Astrocyte (in vitro differentiated cells and primary cell): ENCODE measurements at places on chromosomes 11 and 22. TPM values are rescaled to one million over a fixed set of nuclear protein-coding genes. Genes with fewer than 3 reads are reported as not detected.

MS4A6E gene
- not detected in 2 replicates for total RNA-seq

BRMS1 gene
- 43.5 and 47.8 TPM in 2 replicates for total RNA-seq

DCDC1 gene
- total RNA-seq: 1.0 and 1.4 TPM in 2 replicates

NLRP10 gene
- total RNA-seq: 2.5 and 3.1 TPM in 2 replicates

CDC42BPG gene
- 2.0 and 4.6 TPM in 2 replicates for total RNA-seq

OR6T1 gene
- total RNA-seq: not detected in 2 replicates

DNA sequence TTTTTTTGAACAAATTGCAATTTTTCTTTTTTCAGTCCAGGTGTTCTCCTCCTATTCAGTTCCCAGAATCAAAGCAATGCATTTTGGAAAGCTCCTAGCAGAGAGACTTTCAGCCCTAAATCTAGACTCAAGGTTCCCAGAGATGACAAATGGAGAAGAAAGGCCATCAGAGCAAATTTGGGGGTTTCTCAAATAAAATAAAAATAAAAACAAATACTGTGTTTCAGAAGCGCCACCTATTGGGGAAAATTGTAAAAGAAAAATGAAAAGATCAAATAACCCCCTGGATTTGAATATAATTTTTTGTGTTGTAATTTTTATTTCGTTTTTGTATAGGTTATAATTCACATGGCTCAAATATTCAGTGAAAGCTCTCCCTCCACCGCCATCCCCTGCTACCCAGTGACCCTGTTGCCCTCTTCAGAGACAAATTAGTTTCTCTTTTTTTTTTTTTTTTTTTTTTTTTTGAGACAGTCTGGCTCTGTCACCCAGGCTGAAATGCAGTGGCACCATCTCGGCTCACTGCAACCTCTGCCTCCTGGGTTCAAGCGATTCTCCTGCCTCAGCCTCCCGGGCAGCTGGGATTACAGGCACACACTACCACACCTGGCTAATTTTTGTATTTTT is 6.2 kb upstream of the UBE4A start:
- H3K4me1 ChIP-seq: no peaks in the 10 kb centered on the region
- peaks cover 13% of the 10 kb centered on the region for H3K27me3 ChIP-seq
- no peak for DNase-seq
- H3K27ac ChIP-seq: no peak overlapping the region
- no peaks in the 10 kb centered on the region for H3K36me3 ChIP-seq

- H3K36me3 ChIP-seq: peaks cover 8% of the 10 kb centered on the region
- H3K27ac ChIP-seq: no peak overlapping the region
- H3K4me3 ChIP-seq: no peak overlapping the region
- H3K4me1 ChIP-seq: no peaks in the 10 kb centered on the region
- DNase-seq: no peak
Measured at GRCh38 chr22:17106785-17107546, 14.2 kb downstream of the TMEM121B start.

DNA sequence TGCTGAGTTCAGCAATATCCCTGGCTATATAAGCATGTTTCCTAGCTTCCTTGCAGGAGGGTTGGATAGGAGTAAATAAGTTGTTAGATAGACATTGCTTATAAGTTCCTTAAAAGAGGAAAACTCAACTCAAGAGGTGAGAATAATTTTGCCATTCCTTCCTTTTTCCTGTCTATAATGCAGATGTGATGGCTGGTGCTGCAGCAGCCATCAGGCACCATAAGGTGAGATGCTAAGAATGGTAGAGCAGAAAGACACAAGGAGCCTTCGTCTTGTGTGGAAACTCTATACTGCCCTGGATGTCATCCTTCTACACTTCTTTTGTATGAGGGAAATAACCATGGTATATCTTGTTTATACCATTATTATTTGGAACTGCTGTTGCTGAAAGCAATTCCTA is 74.5 kb upstream of the GRK3 start:
- H3K4me3 ChIP-seq: no peak overlapping the region
- no peaks in the 10 kb centered on the region for H3K36me3 ChIP-seq
- H3K4me1 ChIP-seq: peaks cover 14% of the 10 kb centered on the region
- H3K27me3 ChIP-seq: peaks cover 33% of the 10 kb centered on the region

GRCh38 chr11:64516226-64516625 is 74.8 kb upstream of the SLC22A12 start:
- DNase-seq: no peak
- no peaks in the 10 kb centered on the region for H3K4me1 ChIP-seq
- H3K27me3 ChIP-seq: peaks cover 10% of the 10 kb centered on the region
- H3K36me3 ChIP-seq: no peaks in the 10 kb centered on the region
- H3K27ac ChIP-seq: no peak overlapping the region

DNA sequence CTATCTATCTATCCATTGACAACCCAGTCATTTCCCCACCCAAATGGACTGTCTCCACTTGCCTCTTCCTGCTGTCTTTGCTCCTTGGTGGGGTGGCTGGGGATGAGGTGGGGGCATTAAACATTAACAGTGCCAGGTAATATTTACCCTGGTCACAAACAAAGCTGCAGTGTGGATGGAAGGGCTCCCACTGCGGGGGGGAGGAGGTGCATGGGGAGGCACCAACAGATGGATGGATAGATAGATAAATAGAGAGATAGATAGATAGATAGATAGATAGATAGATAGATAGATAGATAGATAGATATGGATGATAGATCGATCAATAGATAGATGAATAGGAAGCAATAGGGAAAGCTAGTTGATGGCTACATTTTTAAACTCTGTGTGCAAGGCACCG is 2.3 kb upstream of the FXYD2 start:
- peaks cover 2% of the 10 kb centered on the region for H3K27me3 ChIP-seq
- no peak overlapping the region for H3K27ac ChIP-seq
- H3K4me1 ChIP-seq: peaks cover 23% of the 10 kb centered on the region
- no peak overlapping the region for H3K4me3 ChIP-seq

DNA sequence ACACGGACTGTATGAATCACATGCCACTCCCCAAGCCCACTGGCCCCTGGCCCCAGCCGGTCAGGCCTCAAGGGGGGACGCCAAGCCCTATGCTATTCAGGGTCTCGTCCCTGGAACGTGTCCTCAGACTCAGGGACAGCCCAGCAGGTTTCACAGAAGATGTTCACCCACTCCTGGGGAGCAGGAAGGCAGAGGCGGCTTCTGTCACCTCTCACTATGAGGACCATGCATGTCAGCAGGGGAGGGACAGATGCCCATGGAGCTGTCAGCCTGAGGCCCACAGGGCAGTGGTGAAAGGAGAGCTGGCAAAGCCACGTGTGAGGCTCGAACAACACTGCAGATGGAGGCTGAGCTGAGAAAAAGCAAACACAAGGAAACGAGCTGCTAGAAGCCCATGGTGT is 192.0 kb downstream of the SHANK2 start:
- H3K36me3 ChIP-seq: no peaks in the 10 kb centered on the region
- H3K27ac ChIP-seq: no peak overlapping the region
- DNase-seq: no peak
- H3K4me1 ChIP-seq: no peaks in the 10 kb centered on the region

DNA sequence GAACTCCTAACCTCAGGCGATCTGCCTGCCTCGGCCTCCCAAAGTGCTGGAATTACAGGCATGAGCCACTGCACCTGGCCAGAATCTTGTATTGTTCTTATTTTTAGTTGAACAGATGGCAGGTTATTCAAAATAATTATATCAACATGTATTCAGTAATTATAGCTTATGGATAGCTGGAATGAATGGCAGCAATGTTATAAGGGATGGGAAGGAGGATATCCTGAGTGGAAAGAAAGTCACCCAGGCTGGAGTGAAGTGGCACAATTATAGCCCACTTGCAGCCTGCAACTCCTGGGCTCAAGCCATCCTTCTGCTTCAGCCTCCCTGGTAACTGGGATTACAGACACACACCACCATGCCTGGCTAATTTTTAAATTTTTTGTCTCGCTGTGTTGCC is 88.1 kb downstream of the MED15 start:
- H3K4me3 ChIP-seq: no peak overlapping the region
- no peak for DNase-seq
- H3K36me3 ChIP-seq: no peaks in the 10 kb centered on the region
- H3K4me1 ChIP-seq: no peaks in the 10 kb centered on the region
- no peaks in the 10 kb centered on the region for H3K27me3 ChIP-seq

DNA sequence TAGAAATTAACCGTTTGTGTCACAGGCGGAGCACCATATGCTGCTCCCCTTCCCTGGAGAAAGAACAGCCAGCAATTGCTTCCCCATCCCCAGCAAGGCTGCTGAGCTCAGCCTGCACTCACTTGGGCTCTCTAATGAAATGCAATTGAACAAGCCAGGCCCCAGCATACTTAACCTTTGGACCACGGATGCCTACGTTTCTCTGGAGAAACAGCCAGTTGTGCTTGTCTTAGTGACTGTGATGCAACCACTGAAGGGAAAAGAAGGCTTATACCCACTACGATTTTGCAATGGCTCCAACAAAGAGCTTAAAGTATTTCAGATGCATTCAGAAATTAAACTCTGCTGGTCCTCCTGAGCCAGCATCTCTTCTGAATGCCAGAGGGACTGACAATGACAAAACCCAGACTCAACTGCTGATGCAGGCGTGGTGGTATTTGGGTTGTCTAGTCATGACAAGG is 51.3 kb upstream of the SESN3 start:
- H3K27ac ChIP-seq: no peak overlapping the region
- no peak for DNase-seq
- no peaks in the 10 kb centered on the region for H3K27me3 ChIP-seq
- no peaks in the 10 kb centered on the region for H3K36me3 ChIP-seq

GRCh38 chr11:116294630-116295029 is 478.2 kb downstream of the BUD13 start:
- H3K4me1 ChIP-seq: peaks cover 5% of the 10 kb centered on the region
- DNase-seq: peak; percentile 73
- no peaks in the 10 kb centered on the region for H3K27me3 ChIP-seq
- no peak overlapping the region for H3K4me3 ChIP-seq
- H3K27ac ChIP-seq: peak overlapping the region; percentile 0

GRCh38 chr11:69775163-69775755 is at the start of gene FGF4:
TSS of gene FGF4 (minus strand) at chr11:69775341. CDS start at chr11:69775084, 257 bp downstream.
- no peak within 1 kb of the TSS for H3K4me3 ChIP-seq
- H3K4me1 ChIP-seq: no peaks in the 10 kb centered on the region
- DNase-seq: no peak
- H3K27me3 ChIP-seq: peaks cover 55% of the 10 kb centered on the region
